Pancreas (tissue), 10 donors: ENCODE measurements at places on chromosomes 11 and 22.

DNA sequence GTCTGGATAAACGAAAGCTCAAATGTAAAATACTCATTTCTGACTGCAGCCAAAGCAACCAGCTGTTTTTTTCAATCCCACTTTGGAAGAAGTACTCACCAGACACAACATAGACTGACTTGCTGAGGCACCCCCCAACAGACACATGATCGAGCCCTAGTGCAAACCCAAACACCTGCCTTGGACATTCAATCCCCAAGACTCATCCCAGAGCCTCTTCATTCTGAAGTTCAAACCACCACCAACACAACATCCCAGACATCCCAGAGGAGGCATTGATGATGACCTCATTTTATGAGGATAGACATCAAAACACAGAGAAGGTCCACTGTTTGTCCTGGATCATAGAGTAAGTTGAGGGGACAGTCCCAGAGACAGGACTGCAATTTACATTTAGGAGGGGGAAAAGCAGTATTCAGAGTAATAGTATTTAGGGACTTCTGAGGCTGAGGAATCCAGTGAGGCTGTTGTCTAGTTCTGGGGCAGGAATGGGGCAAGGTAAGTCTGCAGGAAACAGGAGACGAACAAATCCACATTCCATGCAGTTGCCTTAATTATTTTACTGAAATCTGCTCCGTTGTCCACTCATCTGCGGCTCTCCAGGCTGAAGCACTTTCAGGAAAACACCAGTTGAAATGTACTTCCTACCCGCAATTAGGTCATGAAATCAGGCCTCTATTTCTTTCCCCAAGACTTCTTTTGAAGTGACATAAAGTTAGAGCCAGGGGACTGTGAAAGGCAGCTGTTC, 54.8 kb downstream of the CLPB start:
- H3K27me3 ChIP-seq = no peaks in the 10 kb centered on the region
- no peak overlapping the region for H3K27ac ChIP-seq
- no peaks in the 10 kb centered on the region for H3K36me3 ChIP-seq
- H3K4me3 ChIP-seq = no peak overlapping the region
- no peaks in the 10 kb centered on the region for H3K4me1 ChIP-seq

- no peak for DNase-seq
- no peaks in the 10 kb centered on the region for H3K36me3 ChIP-seq
- peaks cover 9% of the 10 kb centered on the region for H3K4me1 ChIP-seq
These were observed 5.6 kb upstream of the MS4A7 start for GRCh38 chr11:60372767-60373166.

DNA sequence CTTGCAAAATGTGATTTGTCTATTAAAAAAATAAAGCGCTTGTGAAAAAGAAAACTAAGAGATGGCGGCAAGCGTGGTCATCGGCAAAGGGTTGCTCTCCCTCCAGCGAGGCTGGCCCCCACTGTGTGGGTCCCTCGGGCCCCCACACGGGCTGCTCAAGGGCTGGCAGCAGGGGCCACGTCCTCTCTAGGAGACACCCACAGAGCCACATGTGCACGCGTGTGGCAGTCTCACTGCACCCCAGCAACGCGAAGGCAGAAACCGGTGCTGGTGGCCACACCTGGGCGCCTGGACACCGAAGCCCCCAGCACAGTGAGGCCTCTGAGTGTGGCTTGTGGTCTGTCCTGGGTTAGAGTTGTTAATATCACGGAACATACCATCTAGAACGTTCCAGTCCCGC, 34.4 kb downstream of the TOLLIP start:
- no peak for DNase-seq
- H3K27me3 ChIP-seq = no peaks in the 10 kb centered on the region
- no peaks in the 10 kb centered on the region for H3K4me1 ChIP-seq
- H3K36me3 ChIP-seq = peaks cover 13% of the 10 kb centered on the region
- H3K4me3 ChIP-seq = no peak overlapping the region

- no peaks in the 10 kb centered on the region for H3K4me1 ChIP-seq
- H3K27me3 ChIP-seq = no peaks in the 10 kb centered on the region
- no peak for DNase-seq
- no peak overlapping the region for H3K27ac ChIP-seq
- no peak overlapping the region for H3K4me3 ChIP-seq
- no peaks in the 10 kb centered on the region for H3K36me3 ChIP-seq
These were observed 603.9 kb upstream of the CADM1 start for GRCh38 chr11:116108161-116108560.

GRCh38 chr11:61815790-61816735, 740 bp downstream of the FADS1 start:
- peaks cover 3% of the 10 kb centered on the region for H3K4me1 ChIP-seq
- H3K36me3 ChIP-seq = no peaks in the 10 kb centered on the region
- H3K27me3 ChIP-seq = no peaks in the 10 kb centered on the region
- H3K27ac ChIP-seq = peak overlapping the region; percentile 69
- H3K4me3 ChIP-seq = peak overlapping the region; percentile 44

GRCh38 chr11:92557879-92558278, 333.3 kb downstream of the FAT3 start:
- H3K4me3 ChIP-seq = no peak overlapping the region
- no peak overlapping the region for H3K27ac ChIP-seq
- H3K36me3 ChIP-seq = no peaks in the 10 kb centered on the region
- no peak for DNase-seq
